ENCODE measurements at places on chromosomes 6 and 20. TPM values are rescaled to one million over a fixed set of nuclear protein-coding genes. Genes with fewer than 3 reads are reported as not detected.

Gene LRP11
- polyA plus RNA-seq = 29.5 TPM

DNA sequence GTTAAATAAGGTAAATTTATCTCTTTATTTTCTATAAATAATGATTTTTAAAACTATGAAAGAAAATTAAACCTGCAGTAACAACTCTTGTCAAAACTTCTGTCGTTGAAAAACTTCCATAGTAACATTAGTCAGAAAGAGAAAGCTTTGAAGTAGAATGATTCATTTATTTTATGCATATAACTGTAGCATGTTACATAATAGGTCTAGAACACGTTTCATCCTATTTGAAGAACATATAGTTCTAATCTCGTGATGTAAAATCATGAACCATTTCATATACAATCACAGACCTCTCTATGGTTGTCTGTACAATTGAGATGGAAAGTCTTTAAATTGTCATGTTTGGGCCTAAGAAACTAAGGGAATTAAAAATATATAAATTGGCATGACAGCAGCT is 61.3 kb upstream of the MYLIP start:
- DNase-seq = no peak

- no peak for DNase-seq
These were observed 3.0 kb downstream of the PPP1R14C start for GRCh38 chr6:150145830-150146229.

- DNase-seq = no peak
These were observed 583.4 kb downstream of the BCKDHB start for GRCh38 chr6:80689716-80690395.

Gene RIN2
- polyA plus RNA-seq = 6.3 TPM

Gene LCA5
- polyA plus RNA-seq = 0.86 TPM

- DNase-seq = no peak
These were observed 36.1 kb upstream of the PAQR8 start for GRCh38 chr6:52325695-52326471.

DNA sequence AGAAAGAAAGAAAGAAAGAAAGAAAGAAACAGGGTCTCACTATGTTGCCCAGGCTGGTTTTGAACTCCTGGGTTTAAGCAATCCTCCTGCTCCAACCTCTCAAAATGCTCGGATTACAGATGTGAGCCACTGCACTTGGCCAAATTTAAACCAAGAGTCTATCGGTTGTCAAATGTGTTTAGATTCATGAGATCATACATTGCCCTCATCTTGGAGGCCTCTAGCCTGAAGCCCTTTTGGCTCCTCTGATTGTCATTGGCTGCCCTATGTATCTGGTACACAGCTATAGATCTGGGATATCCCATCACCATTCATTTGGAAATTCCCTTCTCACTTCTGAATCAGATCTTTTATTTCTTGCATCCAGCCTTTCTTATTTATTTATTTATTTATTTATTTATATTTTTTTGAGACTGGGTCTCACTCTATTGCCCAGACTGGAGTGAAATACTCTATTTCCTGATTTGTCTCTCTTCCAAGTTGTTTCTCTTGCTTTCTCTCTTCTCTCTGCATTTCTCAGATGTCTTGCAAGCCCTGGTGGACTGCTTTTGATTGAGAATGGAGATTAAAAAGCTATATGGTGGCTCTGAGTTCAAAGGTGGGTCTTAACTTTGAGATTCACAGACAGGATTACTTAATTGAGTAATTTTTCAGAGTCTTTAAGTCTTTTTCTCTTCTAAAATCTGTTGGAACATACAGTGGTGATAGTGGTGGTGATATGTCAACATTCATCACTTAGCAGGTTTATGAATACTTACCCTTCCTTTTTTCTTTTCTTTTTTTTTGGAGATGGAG is 121.9 kb downstream of the GJA1 start:
- no peak for DNase-seq

Measured in SK-N-SH (cell line).